Activated CD4-positive, alpha-beta T cell treated with anti-CD3 and anti-CD28 coated beads for 4 hours (primary cell): ENCODE measurements at places on chromosomes 16 and 17.

GRCh38 chr16:67111951-67112444, 2.3 kb downstream of the PHAF1 start:
- no peak for DNase-seq

DNA sequence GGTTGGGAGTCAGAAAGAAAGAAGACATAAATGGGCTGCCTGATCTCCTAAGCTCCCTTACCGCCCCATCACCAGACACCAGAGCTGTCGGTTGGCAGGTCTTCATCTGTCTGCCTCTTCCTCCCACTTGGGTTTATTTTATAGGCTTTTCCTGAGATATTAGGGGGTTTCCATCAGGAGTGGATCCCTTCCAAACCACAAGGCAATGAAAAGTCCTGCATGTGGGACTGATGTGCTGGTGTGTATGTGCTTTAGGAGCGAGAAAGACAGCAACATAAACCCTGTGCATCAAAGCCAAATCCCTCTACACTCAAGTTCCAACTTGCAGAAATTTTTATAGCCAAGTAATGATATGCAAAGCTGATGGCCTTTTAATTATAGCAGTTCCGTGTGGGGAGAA, 389.5 kb downstream of the SLC39A11 start:
- DNase-seq, result no peak

GRCh38 chr17:43994272-43995149, 9.9 kb upstream of the NAGS start:
- DNase-seq, result peak; percentile 57

DNA sequence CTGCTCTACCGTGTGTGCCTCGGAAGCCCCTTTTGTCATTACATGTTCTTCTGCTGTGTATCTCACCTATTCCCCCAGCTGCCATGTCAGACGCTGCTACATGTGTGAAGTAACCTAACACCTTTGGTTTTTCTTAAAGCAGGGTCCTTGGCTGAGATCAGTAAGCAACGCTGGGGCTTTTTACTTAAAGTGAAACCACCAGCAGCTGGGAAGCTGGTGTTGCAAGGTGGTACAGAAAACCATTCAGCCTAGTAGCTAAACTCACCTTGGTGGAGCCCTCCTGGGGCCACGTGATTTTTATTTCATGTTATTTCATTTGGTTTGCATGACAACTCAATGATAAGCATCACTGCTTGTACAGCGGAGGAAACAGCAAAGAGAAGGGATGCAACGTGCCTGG, 62.6 kb downstream of the PLCG2 start:
- no peak for DNase-seq

GRCh38 chr16:67539271-67539670, 10.6 kb downstream of the RIPOR1 start:
- no peak for DNase-seq

GRCh38 chr17:75640556-75641119, 7.4 kb downstream of the SMIM5 start:
- no peak for DNase-seq

DNA sequence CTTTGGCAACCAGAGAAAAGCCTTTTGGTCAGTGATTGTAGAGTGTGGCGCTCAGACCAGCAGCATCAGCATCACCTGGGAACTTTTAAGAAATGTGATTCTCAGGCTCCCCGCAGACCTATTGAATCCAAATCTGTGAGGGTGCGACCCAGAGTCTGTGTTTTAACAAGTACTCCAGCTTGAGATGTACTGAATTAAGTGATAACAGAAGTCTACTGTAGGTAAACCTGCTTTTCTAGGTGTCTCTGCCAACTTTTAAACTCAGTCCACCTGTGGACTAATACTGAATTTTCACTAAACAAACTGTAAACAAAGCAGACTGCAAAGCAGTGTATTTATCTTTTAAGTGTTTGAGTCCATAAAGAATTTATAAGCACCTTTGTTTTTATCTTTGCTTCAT, 43.6 kb downstream of the NUP93 start:
- DNase-seq, result no peak

- DNase-seq, result no peak
Measured at GRCh38 chr16:76228546-76229146, 48.6 kb upstream of the CNTNAP4 start.

DNA sequence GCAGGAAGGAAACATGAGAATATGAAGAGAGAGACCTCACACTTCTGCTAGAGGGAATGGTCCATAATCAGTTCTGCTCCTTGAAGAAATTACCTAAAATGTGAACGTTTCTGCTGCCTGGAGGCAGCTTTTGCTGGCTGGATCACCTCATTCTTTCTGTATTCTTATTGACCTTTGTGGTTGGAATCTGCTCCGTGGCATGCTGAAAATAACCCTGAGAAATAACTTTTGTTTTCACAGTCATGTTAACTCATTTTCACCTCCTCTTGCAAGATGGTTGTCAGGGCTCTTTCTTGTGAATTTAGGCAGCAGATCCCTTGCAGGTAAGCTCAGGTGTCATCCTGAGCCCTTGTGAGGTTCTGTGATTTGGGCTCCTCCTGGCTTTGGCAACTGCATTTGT, 70.2 kb downstream of the IRF8 start:
- DNase-seq, result no peak

- DNase-seq, result no peak
Measured at GRCh38 chr16:84451781-84452180, 52.7 kb downstream of the MEAK7 start.

- DNase-seq, result no peak
Measured at GRCh38 chr16:66581246-66581952, 2.1 kb downstream of the CMTM2 start.

GRCh38 chr17:66214884-66215528, 14.2 kb downstream of the APOH start:
- no peak for DNase-seq

DNA sequence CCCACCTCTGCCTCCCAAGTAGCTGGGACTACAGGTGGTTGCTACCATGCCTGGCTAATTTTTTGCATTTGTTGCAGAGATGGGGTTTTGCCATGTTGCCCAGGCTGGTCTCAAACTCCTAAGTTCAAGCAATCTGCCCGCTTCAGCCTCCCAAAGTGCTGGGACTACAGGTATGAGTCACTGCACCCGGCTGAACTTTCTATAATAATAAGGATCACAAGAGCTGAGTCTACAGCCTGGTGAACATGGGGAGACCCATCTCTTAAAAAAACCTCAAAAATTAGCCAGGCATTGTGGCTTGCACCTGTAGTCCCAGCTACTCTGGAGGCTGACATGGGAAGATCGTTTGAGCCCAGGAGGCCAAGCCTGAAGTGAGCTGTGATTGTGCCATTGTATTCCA, 53.5 kb downstream of the WDR59 start:
- DNase-seq, result no peak

GRCh38 chr17:5429191-5429887, 9.4 kb downstream of the RPAIN start:
- no peak for DNase-seq

GRCh38 chr17:57574040-57574513, 171.0 kb downstream of the CCDC182 start:
- no peak for DNase-seq

- DNase-seq, result no peak
Measured at GRCh38 chr16:53948734-53949430, 244.9 kb downstream of the FTO start.

GRCh38 chr17:1492249-1493206, at the start of gene MYO1C:
TSS of gene MYO1C (minus strand) at chr17:1492686. CDS start at chr17:1492487, 199 bp downstream.
- DNase-seq, result no peak

DNA sequence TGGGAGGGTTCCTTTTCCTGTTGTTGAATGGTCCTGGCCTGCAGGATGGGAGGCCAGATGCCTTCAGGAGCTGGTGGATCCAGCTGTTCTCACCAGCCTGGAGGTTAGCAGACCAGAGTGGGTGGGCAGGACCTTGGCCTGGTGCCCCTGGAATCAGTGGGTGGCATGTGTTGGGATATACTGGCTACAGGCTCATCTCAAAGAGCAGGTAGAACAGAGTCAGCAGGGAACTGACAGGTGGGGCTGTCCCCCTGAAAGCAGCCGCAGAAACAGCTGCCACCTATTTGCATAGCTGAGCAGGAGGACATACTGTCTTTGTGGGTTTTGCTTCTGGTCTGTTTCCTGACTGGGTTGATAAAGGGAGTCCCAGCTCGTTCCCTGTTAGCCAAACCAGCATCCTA, 144.1 kb downstream of the RAB11FIP4 start:
- DNase-seq, result no peak

DNA sequence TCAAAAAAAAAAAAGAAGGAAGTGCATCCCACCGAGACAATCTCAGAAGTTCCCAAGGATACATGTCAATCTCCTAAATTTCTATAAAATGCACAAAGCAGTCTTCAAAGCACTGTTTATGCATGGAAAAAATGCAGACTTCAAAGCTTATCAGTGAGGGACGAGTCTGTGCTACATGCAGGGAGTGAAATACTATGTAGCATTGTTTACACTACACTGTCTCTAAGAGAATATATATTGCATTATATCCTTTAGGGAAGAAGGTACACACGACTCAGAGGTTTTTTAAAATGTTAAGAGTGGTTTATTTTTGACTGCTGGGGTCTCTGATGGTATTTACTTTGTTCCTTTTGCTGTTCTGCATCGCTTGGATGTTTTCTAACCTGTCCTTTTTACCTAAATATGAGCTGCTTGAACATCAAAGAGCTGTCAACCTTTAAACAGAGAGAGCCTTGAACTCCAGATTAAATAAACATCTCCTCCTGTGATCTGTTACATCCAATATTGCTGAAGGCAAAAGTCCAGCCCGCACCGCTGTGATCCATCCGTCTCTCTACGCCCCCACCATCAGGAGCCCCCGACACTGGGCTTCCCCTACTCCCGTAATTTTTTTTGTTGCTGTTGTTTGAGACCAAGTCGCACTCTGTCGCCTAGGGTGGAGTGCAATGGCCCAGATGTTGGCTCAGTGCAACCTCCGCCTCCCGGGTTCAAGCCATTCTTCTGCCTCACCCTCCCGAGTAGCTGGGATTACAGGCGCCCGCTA, 1.4 kb downstream of the FBXO31 start:
- DNase-seq, result no peak

GRCh38 chr17:4747847-4748246, 8.1 kb upstream of the CXCL16 start:
- DNase-seq, result no peak

- DNase-seq, result no peak
Measured at GRCh38 chr17:16911141-16911937, 60.6 kb downstream of the TNFRSF13B start.

DNA sequence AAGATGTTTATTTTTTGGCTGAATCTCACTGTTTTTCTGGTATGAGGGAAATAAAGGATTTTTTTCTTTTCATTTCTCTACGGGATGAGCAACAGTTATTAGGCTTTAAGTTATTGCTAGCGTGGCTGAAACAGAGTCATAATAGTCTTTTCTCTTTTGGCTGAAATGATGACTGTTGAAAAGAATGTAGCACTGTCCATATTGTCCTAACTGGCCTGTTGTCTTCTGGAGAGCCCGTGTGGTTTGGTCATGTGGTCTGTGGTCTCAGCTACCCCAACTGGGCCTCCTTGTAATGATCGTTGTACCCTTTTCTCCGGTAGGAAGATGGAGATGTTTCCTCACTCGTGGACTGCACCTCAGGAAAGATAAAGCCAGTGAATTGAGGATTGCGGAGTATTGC, 36.6 kb downstream of the EPN2 start:
- no peak for DNase-seq

DNA sequence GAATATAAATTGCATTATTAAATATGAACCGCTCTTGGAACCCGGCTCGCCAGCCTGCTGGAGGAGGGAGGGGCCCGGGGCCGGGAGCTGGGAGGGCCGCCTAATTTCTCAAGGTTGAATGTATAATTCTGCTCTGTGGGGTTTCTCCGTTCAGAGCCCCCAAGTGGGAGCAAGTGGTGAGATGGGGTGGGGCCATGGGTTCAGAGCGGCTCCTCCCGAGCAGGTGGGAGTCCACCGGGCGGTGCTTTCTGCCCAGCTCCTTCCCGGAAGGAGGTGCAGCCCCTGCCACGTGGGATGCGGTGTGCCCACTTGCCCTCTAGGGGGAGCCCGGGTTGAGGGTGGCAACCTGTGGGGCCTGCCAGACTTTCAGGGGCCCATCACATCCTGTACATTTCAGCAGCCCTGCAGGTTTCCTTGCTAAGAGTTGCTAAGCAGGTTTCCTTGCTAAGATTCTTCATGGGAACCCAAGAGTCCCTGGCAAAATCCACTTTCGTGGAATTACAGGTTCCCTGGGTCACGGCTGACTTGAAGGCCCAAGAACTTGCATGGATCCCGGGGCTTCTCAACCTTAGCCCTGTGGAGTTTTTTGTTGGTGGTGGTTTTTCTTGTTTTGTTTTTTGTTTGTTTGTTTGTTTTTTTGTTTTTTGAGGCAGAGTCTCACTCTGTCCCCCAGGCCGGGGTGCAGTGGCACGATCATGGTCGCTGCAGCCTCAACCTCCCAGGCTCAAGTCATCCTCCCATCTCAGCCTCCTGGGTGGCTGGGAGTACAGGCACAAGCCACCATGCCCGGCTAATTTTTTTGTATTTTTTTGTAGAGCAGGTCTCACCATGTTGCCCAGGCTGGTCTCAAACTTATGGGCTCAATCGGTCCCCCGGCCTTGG, 196.7 kb upstream of the GSE1 start:
- DNase-seq, result peak; percentile 71

DNA sequence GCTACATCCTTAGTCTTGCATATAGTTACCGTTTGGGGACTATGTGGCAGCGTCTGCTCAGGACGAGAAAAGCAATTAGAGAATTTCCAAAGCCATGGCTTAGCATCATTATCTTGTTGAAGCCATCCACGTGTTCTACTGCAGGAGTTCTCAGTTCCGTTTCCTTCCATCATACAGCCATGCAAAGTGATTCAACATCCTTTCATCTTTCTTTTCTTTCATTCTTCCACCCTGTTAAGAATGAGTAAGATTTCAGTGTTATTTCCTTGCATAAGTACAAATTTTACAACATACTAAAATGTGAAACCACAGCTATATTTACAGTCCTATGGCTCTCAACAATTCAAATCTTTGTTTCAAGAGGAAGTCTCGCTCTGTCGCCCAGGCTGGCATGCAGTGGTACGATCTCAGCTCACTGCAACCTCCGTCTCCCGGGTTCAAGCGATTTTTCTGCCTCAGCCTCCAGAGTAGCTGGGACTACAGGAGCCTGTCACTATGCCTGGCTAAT, 3.8 kb downstream of the MARF1 start:
- no peak for DNase-seq

DNA sequence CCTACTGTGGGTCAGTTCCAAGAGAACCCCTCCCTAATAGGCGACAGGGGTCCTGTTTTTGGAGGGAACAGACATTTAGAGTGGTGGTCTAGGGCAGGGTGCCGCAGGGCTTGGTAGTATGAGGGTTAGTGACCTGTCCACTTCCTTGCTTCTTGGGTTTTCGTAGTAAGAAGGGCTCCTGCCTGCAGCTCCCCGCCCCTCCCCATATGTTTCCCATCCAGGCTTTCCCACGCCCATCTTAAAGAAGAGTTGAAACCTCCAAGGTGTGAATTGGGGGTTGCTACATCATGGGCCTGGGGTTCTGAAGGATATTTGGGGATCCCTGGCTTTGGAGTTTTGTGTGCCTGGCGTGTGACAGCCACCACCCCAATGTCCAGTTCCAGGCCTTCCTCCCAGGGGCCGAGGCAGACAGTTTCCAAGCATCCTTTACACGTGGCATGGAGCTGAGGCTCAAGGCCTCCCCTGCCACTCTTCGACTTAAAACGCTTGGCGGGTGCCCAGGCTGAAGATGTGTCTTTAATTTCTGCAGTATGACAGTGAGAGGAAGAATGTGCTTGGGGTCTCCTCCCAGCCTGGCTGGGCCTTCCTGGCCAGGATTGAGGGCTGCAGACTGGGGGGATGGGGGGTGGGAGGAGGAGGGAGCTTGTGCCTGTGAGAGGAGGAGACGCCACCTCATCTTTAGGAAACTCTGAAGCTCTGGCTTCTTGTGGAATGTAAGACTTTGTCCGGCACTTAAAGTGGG, 2.3 kb upstream of the COL1A1 start:
- no peak for DNase-seq

- DNase-seq, result no peak
Measured at GRCh38 chr16:70760221-70760620, 40.7 kb downstream of the VAC14 start.

- no peak for DNase-seq
Measured at GRCh38 chr17:35555691-35556090, 4.9 kb downstream of the SLFN14 start.
